NCI-H524 (cell line): ENCODE measurements at places on chromosomes 11 and 22.

- DNase-seq = no peak
Measured at GRCh38 chr22:43209523-43209890, 22.6 kb upstream of the TTLL12 start.

- peak; percentile 18 for DNase-seq
Measured at GRCh38 chr11:12692229-12693075, 18.2 kb downstream of the TEAD1 start.

DNA sequence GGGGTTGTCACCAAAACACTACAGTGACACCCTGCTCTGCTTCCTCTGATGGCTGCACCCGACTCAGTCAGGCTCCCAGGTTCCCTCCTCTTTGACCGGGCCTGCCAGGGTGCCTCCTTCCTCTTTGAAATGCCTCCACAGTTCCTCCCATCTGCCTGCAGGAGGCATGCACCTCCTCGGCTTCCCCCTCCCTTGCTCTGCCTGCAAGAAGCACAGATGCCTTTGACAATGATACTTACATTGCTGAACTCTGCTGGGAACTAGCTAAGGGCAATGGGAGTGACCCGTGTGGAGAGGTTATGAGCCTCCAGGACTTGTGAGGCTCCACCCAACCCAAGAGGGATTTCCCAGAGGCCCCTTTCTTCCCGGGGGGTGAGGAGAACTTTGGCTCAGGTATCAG, 674.1 kb downstream of the OPCML start:
- no peak for DNase-seq

GRCh38 chr11:60056349-60056969, at the start of gene MS4A3:
MS4A3 (plus strand) TSS chr11:60056665; CDS start chr11:60061161, 4,496 bp downstream.
- DNase-seq = no peak

GRCh38 chr22:50061824-50062355, 3.8 kb upstream of the TTLL8 start:
- no peak for DNase-seq

DNA sequence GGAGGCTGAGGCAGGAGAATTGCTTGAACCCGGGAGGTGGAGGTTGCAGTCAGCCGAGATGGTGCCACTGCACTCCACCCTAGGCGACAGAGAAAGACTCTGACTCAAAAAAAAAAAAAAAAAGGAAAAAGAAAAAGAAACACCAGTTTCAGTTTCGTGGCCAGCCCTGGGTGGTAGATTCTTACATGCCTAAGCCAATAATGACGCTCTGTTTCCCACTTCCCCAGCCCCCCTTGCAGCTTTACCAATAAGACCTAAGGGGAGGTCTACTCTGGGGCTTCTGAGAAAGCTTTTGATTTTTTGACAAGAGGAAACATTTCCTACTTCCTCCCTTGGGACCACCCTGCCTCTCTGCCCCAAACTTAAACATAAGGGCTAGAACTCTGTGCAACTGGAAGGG, 30.0 kb upstream of the PTPRJ start:
- DNase-seq = no peak
